Activated CD4-positive, alpha-beta T cell treated with anti-CD3 and anti-CD28 coated beads for 1 hour (primary cell): ENCODE measurements at places on chromosomes 1 and 21.

DNA sequence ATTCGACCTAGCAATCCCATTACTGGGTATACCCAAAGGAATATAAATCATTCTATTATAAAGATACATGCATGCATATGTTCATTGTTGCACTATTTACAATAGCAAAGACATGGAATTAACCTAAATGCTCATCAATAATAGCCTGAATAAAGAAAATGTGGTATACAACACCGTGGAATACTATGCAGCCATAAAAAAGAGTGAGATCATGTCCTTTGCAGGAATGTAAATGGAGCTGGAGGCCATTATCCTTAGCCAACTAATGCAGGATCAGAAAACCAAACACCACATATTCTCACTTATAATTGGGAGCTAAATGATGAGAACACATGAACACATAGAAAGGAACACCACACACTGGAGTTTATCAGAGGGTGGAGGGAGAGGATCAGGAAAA, 69.5 kb upstream of the TNR start:
- DNase-seq: no peak

- no peak for DNase-seq
These were observed 2.7 kb upstream of the PRKACB start for GRCh38 chr1:84141182-84142003.

DNA sequence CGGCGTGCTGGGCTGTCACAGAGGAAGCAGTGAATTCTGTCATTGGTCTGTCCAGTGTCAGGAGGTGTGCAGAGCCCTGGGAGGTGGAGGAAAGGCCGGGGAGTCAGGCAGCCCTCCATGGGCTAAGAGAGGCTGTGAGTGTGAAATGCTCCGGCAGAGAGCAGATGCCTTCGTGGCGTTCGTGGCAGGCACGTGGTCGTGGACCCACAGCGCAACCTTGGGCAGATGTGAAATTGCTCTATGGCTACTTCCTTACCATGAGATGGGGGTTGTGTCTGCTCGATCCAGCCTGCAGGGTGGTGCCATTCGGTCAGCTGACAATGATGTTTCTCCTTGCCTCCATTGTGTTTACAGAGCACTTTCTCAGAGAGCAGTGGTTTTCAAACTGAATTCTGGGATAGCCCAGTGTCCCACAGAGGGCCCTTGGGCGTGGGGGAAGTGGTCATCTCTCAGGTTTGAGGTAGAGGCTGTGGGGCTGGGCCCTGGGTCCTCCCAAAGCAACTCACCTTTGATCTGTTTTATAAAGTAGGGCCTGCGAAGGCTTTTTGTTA, 27.9 kb downstream of the TNFRSF1B start:
- DNase-seq: no peak

- DNase-seq: no peak
These were observed 50.0 kb downstream of the BEND5 start for GRCh38 chr1:48726557-48727215.

- peak; percentile 13 for DNase-seq
These were observed 66.3 kb upstream of the DIRAS3 start for GRCh38 chr1:68116643-68117235.

- no peak for DNase-seq
These were observed 44.7 kb downstream of the FMN2 start for GRCh38 chr1:240136402-240136801.

GRCh38 chr1:161720956-161721737, at the start of gene FCRLB:
FCRLB (plus strand) TSS chr1:161721544; CDS start chr1:161722673, 1,129 bp downstream.
- DNase-seq: no peak

DNA sequence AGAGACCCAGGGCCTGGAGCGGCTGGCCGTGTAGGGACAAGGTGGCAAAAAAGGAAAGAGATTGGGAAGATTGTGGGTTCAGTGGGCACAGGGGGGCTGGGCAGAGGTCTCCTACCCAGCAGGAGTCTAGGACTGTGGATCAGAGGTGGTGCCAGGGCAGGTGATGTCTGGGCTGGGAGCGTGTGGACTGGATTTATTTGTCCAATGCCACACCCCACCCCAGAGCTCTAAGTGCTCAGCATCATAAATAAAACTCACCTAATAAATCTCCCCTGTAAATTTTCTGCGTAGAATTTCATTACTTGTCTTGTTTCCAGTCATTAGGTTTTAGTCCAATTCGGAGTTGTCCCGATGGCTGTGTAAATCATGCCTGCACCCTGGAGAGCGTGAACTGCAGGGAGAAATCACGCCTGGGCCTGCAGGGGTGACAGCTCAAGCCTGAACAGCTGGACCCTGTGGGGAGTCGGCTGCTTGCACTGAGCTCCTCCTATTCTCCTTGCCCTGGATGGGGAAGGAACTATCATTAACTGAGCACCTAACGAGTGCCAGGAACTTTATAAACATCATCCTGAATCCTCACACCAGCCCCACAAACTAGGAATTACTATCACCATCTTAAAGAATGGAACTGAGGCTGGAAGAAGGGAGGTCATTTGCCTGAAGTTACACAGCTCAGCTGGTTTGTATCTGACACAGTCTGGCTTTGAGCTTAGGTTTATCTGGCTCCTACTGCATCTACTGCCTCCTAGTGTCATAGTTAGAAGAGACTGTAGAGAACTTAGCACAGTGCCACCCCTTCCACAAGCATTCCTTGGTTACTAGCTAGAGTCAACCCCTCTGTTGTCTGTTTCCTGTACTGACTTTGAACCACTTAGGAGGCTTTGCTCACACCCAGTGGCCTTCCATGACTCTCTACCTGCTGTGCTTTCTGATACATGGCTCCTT, 25.0 kb upstream of the POU3F1 start:
- DNase-seq: no peak

GRCh38 chr1:71088645-71089287, 7.9 kb upstream of the ZRANB2 start:
- no peak for DNase-seq

DNA sequence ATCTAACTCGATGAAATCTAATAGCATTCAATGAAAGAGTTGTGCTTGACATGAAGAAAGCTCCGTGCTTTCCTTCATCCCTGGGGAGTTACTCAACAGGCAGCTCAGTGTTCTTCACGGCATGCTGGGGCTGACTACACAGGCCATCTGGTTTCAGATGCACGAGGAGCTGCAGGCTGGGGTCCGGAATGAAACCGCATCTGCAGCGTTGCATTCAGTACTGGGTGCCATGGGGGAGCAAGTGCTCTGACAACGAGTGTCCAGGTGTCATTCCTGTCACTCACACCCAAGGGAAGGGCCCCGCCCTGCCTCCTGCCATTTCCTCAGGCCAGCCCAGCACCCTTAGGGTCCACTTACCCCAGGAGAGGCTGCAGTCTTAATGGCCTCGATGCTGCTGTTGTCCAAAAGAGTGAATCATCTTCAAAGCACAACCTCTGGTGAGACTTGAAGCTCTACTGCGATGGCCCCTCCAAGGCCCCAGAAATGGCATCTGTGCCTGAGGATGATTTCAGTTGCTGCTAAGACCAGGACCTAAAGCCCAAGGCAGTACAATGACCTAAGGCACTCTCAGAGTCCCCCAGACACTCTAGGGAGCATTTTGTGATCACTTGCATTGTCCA, 61.4 kb downstream of the STUM start:
- DNase-seq: no peak
